Neural crest cell (in vitro differentiated cells): ENCODE measurements at places on chromosomes 11 and 22. TPM values are rescaled to one million over a fixed set of nuclear protein-coding genes. Genes with fewer than 3 reads are reported as not detected.

- no peaks in the 10 kb centered on the region for H3K36me3 ChIP-seq
- H3K27ac ChIP-seq: no peak overlapping the region
- H3K4me1 ChIP-seq: no peaks in the 10 kb centered on the region
- H3K4me3 ChIP-seq: no peak overlapping the region
- no peak for DNase-seq
Observed at GRCh38 chr22:25748704-25749103, 6.7 kb downstream of the MYO18B start.

APOL6 gene
- total RNA-seq: 0.02 TPM in 1 of 2 replicates, not detected in the other

FGF4 gene
- not detected in 2 replicates for total RNA-seq

DNA sequence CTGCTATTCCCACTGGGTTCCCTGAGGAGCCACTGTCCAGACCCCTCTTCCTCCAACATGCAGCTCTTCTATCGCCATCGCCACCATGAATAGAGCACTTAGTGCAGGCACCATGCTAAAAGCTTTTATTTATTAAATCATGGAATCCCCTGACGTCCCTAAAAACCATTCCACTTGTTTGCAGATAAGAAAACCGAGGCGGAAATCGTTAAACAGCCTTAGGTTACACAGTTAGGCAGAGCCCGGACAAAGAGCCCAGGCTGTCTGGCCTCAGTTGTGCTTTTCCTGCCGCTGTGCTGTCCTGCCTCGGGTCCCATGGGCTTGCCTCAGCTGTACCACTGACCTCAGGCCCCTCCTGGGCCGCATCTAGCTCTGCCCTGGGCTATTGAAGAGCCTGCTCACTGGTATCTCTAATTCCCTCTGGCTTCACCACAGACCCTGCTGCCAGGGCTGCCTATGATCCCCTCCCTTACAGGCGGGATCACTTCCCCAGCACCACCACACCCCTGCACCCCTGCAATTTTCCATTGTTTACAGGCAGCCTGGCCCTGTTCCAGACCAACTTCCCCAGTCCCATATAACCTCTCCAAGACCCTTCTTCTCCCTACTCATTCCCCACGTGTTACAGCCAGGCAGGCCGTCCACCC, 13.0 kb upstream of the TUB start:
- peak overlapping the region; percentile 9 for H3K27ac ChIP-seq
- no peak for DNase-seq
- H3K4me3 ChIP-seq: no peak overlapping the region

GRCh38 chr11:76361776-76362175, 19.2 kb downstream of the THAP12 start:
- no peak for DNase-seq
- no peaks in the 10 kb centered on the region for H3K27me3 ChIP-seq
- peaks cover 8% of the 10 kb centered on the region for H3K4me1 ChIP-seq

DNA sequence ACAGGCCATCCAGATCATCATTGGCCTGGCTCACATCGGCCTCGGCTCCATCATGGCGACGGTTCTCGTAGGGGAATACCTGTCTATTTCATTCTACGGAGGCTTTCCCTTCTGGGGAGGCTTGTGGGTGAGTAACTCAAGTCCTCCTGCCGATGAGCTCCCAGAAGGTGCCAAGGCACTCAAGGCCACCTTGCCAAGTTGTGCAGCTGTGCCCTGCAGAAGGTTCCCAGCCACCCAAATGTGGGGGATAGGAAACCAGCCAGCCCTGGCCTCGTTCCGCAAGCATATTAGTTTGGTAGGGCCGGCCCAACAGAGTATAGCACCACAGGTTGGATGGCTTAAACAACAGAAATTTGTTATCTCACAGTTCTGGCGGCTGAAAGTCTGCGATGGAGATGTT, 4.0 kb downstream of the MS4A8 start:
- no peaks in the 10 kb centered on the region for H3K36me3 ChIP-seq
- H3K4me3 ChIP-seq: no peak overlapping the region
- no peak overlapping the region for H3K27ac ChIP-seq
- peaks cover 8% of the 10 kb centered on the region for H3K4me1 ChIP-seq
- H3K27me3 ChIP-seq: peaks cover 2% of the 10 kb centered on the region
- DNase-seq: no peak

GRCh38 chr11:91700854-91701253, 523.8 kb upstream of the FAT3 start:
- no peak overlapping the region for H3K4me3 ChIP-seq
- no peaks in the 10 kb centered on the region for H3K27me3 ChIP-seq
- no peak overlapping the region for H3K27ac ChIP-seq

C22orf42 gene
- not detected in 2 replicates for total RNA-seq

DNA sequence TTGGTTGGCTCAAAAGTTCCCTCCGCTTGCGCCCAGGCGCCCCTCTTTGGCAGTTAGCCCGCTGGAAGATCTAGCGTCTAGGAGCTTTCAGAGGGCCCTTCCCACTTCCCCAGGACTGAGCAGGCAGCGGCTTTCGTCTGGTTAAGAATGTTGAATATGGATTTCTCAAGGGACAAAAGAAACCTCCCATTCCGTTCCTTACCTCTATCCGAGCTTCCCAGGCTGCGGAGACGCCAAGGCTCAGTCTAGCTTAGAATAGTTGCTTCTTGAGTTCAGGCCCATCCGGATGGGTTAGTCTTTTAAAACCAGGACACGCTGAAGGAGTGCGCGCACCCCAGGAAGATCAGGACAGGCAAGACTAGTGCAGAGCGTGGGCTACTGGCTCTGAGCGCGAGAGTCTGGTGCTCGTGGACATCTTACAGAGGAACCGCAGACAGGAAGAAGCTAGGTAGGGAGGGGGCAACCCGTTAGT, 1.6 kb downstream of the NELL1 start:
- peak overlapping the region; percentile 78 for H3K4me3 ChIP-seq
- H3K36me3 ChIP-seq: no peaks in the 10 kb centered on the region
- no peak overlapping the region for H3K27ac ChIP-seq
- H3K27me3 ChIP-seq: peaks cover 94% of the 10 kb centered on the region
